Left ventricle myocardium inferior (tissue), 1 donor: ENCODE measurements at places on chromosomes 7 and 10. TPM values are rescaled to one million over a fixed set of nuclear protein-coding genes. Genes with fewer than 3 reads are reported as not detected.

DNA sequence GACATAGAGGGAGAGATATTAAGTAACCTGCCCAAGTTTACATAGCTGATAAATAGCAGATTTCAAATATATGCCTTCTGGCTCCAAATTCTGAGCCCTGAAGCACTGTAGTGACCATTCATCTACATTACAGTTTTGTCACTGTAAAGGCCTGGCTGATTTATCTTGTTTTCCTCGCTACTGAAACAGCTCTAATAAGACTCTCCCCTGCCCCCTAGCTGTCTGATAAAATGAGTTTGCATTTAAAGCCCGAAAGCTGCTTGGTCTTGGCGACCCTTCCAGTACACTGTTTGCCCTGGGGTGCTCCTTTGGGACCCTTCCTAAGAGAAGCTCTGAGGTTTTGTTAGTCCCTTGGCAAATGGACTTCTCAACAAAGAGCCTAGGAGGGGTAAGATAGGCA, 59.7 kb upstream of the RAB11FIP2 start:
- H3K27me3 ChIP-seq: peaks cover 5% of the 10 kb centered on the region
- no peaks in the 10 kb centered on the region for H3K4me1 ChIP-seq
- H3K36me3 ChIP-seq: no peaks in the 10 kb centered on the region
- H3K27ac ChIP-seq: no peak overlapping the region
- DNase-seq: no peak

GRCh38 chr7:67690700-67691099, 694.1 kb downstream of the TYW1 start:
- no peaks in the 10 kb centered on the region for H3K4me1 ChIP-seq
- no peaks in the 10 kb centered on the region for H3K36me3 ChIP-seq
- no peak overlapping the region for H3K4me3 ChIP-seq
- DNase-seq: no peak
- H3K27me3 ChIP-seq: peaks cover 50% of the 10 kb centered on the region

DNA sequence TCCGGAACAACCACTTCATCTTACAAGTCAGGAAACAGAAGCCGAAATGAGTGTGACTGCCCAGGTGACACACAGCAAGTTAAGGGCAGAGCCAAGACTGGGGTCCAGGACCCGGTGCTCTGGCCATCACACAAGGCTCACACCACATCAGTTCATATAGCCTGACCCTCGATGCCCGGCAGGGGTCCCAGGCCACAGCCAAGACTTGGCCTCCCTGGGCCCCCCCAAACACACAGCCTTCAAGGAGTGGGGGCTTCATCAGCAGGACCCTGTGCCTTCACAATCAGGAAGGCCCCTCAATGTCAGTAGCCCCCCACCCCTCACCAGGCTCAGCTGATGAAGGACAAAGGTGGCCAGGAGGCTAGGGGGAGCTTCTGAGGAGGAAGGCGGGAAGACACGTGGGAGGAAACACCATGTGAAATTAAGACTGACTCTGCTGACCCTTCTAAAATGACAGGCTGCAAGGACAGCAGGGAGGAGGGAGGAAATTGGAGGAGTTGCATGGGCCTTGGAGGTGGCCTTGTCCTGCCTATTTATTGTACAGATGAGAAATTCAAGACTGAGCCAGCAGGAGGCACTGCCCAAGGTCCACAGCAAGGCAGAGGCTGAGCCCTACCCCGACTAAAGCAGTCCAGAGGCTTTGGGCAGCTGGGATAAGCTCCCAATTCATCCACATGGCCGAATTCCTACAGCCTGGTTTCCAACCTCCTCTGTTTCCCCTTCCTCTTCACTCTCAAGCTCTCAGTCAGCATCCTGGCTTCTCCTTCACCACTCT, 216.1 kb upstream of the ZMIZ1 start:
- DNase-seq: no peak
- no peak overlapping the region for H3K27ac ChIP-seq
- no peaks in the 10 kb centered on the region for H3K27me3 ChIP-seq

GRCh38 chr7:127629268-127629854, 11.4 kb upstream of the PAX4 start:
- no peak for DNase-seq
- H3K27me3 ChIP-seq: peaks cover 37% of the 10 kb centered on the region
- no peak overlapping the region for H3K4me3 ChIP-seq

WDFY4 gene
- total RNA-seq: 1.5 TPM
